Tibial nerve (tissue), 4 donors: ENCODE measurements at places on chromosomes 2 and 18. TPM values are rescaled to one million over a fixed set of nuclear protein-coding genes. Genes with fewer than 3 reads are reported as not detected.

DNA sequence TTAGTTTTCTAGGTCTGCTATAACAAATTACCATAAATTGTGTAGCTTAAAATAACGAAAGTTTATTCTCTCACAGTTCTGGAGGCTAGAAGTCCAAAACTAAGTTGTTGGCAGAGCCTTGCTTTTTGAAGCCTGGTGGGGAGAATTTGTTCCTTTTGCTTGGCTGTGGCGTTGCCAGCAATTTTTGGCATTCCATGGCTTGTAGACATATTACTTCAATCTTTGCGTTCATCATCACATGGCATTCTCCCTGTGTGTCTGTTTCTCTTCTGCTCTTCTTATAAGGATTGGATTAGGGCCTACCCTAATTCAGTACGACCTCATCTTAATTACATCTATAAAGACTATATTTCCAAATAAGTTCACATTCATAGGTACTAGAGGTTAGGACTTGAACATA, 217.7 kb downstream of the MBD5 start:
- no peak overlapping the region for H3K27ac ChIP-seq
- peaks cover 65% of the 10 kb centered on the region for H3K36me3 ChIP-seq
- no peak overlapping the region for H3K4me3 ChIP-seq
- H3K27me3 ChIP-seq = no peaks in the 10 kb centered on the region

DNA sequence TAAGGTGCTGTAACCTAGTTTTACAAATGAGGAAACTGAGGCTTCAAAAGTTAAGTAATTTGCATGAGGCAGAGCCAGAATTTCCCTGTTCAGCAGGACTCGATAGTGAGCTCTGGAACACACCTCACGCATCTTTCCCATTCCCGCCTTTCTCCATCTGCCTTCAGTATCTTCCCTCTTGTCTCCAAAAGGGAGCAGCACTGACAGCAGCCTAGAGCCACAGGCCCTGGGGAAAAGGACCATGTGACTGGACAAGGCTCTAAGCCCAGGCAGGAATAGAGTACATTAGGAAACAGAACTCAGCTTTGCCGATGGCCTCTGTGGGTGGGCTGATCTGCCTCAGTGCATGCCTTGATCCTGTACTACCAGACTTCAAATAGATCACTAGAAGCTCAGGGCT, 21.5 kb downstream of the GPR155 start:
- peaks cover 12% of the 10 kb centered on the region for H3K36me3 ChIP-seq
- H3K4me1 ChIP-seq = no peaks in the 10 kb centered on the region
- no peak overlapping the region for H3K27ac ChIP-seq
- no peaks in the 10 kb centered on the region for H3K27me3 ChIP-seq

GRCh38 chr2:164145093-164145987, 409.5 kb upstream of the FIGN start:
- no peak for DNase-seq
- H3K27ac ChIP-seq = no peak overlapping the region
- no peaks in the 10 kb centered on the region for H3K36me3 ChIP-seq
- no peaks in the 10 kb centered on the region for H3K27me3 ChIP-seq

DIPK1C gene
- total RNA-seq = 1.5 TPM

KCNJ13 gene
- total RNA-seq = not detected
